Posterior vena cava (tissue), 2 donors: ENCODE measurements at places on chromosomes 5 and 9. TPM values are rescaled to one million over a fixed set of nuclear protein-coding genes. Genes with fewer than 3 reads are reported as not detected.

DNA sequence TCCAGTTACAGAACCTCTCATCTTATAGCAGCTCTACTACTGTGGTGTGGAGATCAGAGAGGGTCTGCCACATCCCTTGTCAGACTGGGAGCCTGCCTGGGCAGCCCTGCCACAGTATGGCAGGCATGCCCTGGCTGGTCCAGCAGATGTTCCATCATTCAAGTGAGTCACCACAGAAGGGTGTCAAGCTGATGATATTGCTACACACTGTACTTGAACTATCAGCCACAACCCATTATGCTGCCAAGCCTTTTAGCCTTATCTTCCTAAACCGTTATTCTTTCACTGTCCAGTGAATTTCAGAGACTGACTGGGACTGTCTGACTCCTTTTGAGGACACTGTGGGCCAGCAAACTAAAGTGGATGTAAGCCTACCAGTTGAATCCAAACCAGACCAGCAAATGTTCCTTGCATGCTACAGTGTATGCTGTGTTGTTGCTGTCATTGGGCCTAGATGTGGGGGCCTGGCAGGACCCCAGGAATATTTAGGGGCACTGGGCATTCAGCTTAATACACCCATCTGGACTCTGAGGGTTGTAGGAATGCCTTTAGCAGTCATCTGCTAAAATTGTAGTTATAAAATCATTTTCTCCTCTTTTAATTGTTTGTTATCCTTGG lies 202.6 kb downstream of the NR3C1 start:
- no peak for DNase-seq

DNA sequence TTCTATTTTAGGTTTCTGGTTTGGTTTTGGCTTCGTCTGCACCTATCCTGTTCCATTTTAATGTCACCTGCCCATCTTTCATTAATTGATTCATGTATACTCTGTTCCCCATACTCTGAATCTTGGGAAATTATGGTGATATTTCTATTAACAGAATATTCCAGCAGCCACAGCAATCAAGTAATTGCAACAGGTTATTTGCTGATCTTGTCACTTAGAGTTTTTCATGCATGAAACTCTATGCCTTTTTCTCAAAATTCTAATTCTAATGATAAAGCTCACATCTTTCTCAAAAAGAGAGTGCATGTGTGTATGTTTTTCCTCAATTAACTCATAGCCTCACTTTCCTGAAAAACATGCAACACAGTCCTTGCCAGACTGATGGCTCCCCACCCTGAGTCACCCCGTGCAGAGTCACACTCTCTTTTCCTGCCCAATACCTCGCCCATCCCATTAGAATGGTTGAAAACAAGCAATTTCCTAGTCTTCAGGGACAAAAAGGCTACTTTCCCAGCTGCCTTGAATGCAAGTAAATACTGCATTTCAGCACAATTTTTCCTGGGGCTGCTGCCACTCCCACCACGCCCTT lies 15.6 kb downstream of the GFRA3 start:
- peak; percentile 19 for DNase-seq

DNA sequence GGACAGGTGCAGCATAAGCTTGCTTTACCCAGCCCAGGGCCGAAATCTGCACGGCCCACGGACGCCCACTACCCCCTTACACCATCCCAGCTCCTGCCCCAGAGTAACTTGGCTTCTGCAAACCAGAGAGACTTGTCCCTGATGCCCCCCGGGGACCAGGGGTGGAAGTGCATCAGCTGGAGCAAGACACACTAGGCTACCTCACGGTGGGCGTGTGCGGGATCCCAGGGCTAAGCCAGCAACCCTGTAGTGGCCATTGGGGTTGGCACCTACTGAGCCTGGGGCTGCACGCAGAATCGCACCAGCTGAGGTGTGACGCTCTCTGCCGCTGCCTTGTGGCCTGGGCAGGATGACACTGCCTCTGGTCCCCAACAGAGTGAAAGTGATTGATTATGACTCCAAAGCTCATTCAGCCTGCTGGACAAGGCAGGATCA lies 6.1 kb upstream of the ZNF79 start:
- DNase-seq: no peak

GRCh38 chr9:124843456-124844034 lies 9.7 kb upstream of the WDR38 start:
- no peak for DNase-seq

- DNase-seq: no peak
These were observed 104.0 kb downstream of the FSTL4 start for GRCh38 chr5:133508331-133508730.

- DNase-seq: no peak
These were observed 337.4 kb downstream of the GLIS3 start for GRCh38 chr9:3962496-3962895.

GRCh38 chr9:71743217-71743705 lies 25.1 kb downstream of the CEMIP2 start:
- no peak for DNase-seq

DNA sequence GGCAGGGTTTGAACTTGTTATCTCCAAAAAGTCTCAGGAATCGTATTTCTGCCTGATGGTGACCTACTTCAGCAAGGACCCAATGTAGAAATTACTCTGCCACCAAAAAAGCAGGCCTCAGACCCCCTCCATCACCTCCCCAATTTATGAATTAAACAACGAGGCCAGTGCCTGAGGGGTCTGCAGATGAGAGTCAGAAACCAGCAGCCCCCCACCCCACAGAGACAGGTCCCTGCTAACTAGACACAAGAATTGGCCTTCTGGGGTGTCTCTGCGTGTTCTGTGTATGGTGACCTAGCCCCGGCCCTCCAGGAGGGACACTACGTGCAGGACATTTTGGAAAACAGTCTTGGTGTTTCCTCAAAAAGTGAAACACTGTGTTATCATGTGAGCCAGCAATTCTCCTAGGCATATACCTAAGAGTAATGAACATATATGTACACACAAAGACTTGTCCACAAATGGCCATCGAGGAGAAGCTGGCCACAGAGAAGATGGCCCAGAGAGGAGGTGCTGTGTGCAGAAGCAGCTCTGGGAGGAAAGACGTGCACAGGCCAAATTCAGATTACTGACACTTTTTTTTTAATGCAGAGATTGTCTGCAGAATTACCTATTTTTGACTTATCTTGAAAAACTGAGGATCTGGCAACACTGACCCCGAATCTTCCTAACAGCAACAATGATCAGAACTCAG lies 93.8 kb downstream of the ADAMTS2 start:
- DNase-seq: peak; percentile 30

GRCh38 chr5:7848296-7848695 lies 2.6 kb downstream of the CFAP90 start:
- DNase-seq: no peak

GRCh38 chr5:141713616-141714309 lies 31.7 kb upstream of the ARAP3 start:
- DNase-seq: no peak

Gene ITK
- 1.2 TPM for total RNA-seq

Gene CCNJL
- 1.0 TPM for total RNA-seq

Gene CDX1
- not detected for total RNA-seq

Gene FOXD4
- total RNA-seq: 0.24 TPM

Gene FOXD4L6
- not detected for total RNA-seq

Gene NUTM2G
- not detected for total RNA-seq
